ENCODE measurements at places on chromosomes 13 and 19.

DNA sequence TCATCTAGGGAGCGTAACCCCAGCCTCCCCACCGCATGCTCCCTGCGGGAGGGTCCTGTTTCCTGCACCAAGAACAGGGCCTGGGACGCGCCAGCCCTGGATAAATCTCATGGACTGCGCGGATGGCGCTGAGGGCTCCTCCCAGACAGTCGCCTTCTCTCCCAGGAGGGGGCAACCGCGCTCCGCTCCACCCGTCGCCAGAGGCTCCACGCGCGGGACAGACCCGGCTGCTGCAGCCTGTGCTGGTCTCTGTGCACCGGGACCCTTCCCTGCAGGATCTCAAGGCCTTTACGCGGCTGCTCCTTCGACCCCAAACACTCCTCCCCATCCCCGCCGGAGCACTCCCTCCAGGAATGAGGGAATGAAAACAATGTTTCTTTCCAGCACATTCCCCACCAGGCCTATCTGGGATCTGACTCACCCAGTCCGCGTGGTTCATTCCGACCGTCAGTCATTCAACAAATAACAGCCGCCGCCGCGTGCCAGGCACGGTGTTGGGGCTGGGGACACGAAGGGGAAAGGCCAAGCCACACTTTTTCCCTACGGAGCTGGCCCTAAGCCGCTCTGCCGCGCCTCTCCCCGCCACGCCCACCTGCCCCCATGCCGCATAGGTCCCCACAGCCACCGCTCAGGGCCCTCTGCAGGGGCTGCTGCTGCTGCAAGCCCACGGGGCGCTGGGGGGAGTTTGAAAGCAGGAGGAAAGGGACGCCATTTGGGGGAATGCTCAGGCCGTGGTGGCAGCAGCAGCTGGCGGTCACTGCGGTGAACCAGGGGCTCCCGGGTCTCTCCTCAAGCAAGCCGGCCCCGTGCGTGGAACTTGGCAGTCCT, 6.0 kb downstream of the PNMA8B start:
- no peak for DNase-seq

DNA sequence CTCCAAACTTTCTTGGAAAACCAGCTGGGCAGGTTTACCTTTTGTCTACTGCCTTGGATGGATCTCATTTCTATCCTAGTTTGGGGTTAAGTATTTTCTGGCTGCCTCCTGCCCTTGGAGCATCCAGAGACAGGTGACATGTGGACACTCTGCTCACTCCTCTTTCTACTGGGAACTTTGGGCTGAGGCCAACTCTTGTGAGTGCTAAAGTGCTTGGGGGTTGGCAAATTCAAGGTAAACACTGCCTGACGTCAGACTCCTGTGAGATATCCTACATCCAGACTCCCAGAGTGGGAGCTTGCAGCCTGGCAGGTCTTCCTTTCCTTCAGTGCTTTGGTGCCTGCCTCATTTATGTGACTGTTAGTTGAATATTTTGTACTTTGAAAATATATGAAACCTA, 388.1 kb downstream of the KCNRG start:
- no peak for DNase-seq

GRCh38 chr19:9041023-9041422, 30.8 kb upstream of the MUC16 start:
- no peak for DNase-seq

- no peak for DNase-seq
Observed at GRCh38 chr19:939922-940321, 14.1 kb downstream of the ARID3A start.

DNA sequence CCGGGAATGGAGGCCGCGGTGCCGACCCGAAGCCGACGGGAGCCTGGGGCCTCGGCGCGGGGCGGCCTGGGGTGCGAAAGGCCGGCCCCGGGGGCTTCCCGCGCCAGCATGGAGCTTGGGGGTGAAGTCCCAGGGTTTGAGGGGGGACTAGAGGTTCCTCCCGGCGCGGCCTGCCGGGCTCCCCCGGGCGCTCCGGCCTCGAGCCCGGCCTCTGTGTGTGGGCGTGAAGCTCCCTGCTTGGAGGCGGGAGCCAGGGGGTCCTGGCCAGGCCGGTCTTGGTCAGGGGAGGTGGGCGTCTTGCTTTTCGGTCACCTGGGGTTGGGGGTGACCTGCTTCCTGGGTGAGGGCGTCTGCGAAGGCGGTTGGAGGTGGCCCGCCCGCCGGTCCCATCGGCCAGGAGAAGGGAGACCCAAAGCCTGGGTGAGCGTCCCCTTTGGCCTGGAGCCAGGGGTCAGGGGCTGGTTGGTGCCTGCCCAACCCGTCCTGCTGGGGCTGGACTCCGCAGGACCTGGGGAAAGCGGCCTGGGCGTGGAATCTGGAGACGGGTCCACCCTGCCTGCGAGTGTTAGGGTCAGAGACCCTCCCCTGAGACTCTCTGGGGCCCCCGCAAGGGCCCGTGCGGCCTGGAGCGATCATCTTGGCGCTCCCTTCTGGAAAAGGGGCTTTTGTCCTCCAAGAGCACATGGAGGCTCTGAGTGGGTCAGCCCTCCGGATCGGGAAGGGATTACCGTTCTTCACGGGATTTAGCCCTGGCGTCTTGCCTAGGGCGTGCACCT, 535 bp downstream of the BSG start:
- DNase-seq, result no peak

Data from NCI-H1694 (cell line).